Stimulated activated CD8-positive, alpha-beta memory T cell treated with anti-CD3 and anti-CD28 coated beads, Interleukin-7, amount 100 ng/mL, for 1 hour (primary cell): ENCODE measurements at places on chromosomes 4 and X.

- no peak for DNase-seq
Observed at GRCh38 chr4:120869613-120870278, 52.8 kb downstream of the PRDM5 start.

DNA sequence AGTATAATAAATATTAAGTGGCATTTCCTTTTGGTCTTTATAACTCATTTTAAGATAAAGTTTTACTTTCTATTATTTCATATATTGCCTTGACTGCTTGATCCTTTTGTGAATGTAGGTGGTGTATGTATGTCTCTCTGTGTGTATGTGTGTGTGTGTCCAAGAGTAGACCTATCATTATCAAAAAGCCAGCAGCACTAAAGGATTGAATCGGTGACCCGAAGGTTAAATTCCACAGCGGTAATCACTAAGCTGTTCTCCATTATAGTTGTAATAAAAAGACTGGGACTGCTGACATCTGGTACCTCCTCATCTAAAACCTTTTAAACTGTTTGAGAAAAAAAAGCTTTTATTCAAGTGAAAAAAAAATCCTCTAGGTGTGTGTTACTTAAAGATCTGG is 1014.8 kb downstream of the PCDH7 start:
- DNase-seq: no peak

DNA sequence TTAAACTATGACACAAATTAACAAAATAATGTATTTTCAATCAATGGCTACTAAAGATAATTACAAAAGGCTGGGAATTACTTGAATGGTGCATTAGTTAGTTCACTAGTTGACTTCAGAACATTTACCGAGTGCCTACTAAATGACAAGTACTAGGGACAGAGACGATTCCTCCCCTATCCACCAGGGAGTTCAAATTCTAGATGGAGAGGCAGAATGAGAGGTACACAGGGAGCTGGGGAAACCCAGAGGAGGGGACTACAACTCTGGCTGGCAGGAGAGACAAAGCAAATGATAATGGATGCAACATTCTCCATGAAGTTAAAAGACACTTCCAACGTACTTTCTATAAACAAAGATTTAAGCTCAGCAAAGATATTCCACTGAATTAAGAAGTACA is 43.1 kb upstream of the MCF2 start:
- no peak for DNase-seq

DNA sequence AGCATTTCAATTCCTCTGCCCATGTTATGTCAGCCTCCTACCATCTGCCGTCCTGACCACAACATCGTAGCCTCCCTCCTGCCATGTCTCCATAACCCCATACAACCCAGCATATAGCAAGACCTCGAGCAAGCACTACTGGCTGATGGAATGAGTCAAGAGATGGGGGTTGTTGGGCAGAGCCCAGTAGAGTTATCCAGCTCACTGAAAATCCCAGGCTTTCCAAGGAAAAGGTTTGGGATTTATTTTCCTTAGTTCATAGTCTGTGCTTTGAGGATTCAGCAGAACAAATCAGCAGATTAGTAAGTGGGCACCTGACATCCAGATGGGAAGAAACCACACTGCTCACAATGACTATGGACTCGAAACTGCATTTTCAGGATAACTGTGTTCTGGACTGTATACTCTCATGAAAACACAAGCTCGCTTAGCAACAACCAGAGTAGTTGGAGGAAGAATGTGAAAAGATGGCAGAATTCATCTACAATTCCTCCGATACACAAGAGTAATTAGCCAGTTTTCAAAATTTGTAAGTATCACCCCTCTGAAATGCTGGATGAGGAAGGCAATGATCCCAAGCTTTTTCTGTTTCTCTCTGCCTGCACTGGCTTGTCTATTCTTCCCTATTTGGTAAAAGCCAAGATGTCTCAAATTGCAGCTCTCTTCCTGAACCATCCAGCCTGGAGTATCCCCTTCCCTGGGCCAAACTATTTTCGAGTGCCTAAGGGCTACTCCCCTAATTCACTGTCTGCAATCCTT is 186.2 kb upstream of the TBL1X start:
- DNase-seq: no peak

DNA sequence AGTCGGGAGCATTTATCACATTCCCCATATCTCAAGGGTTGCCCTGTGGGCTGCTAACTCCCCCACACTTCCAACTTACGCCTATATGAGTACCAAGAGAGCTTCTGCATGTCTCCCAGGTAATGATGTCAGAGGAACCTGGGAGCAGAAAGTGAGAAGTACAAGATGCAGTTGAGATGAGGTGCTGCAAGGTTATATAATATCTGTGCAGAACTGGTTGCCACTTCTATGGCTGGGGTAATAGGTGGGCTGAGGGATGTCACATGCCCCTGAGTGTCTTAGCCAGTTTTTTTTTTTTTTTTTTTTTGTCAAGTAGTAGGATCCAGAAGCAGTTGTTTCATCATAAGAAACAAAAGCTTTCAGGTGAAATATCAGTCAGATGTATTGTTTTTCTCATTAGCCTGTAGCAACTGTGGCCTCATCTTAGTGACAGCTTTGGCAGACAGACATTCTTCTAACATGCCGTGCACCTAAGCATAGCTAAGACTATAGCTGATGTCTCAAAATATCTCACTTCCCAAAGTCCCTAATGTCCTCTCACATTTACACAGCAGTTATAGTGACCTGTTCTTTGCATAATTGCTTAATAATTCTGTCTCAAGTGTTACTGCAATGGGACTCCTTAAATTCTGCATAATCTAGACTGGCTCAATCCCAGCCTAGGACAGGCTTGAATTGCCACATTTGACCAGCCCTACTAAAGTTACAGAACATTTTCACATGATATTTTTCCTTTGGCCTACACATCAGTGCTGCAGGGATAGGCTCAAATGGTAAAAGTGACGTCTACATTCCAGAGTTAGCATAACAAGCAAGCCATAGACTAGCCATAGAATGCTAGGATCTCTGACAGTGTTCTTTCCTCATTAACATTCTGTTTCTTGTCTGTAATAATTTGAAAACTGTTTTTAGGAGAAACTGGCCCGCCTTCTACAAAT is 17.9 kb upstream of the MAOB start:
- DNase-seq: no peak

GRCh38 chrX:69074726-69075125 is 90.5 kb downstream of the PJA1 start:
- DNase-seq: no peak

- DNase-seq: no peak
Observed at GRCh38 chr4:152810715-152811287, 31.0 kb downstream of the ARFIP1 start.

DNA sequence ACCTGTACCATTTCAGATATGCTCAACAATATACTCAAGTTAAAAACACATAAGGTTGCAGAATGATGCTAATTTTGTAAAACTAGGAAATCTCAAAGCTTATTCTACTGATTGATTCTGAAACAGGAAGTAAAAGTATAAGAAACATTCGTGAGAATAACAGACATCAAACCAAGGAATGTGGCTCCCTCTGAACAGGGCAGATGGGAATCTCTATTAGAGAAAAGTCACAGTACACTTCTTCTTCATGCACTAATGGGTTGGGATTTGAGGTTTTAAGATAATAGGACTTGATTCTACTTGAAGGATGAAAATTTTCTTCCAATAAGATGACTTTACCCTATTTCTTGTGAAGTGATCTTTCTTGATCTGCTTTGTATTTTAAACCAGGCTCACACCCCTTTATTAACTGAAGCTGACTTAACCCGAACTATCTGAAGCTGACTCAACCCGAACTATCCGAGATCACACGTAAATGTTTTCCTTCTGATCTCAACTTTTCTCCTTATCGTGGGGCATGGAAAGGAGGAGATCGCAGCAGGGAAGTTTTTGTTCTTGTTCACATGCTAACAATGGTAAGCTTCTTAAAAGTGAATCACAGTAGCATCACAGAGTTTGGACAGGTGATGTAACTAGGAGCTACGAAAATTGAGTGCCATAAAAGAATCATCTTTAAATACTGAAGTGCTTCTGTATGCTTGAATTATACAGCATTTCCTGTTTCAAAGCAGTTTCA is 363.1 kb upstream of the ZFP42 start:
- DNase-seq: no peak

DNA sequence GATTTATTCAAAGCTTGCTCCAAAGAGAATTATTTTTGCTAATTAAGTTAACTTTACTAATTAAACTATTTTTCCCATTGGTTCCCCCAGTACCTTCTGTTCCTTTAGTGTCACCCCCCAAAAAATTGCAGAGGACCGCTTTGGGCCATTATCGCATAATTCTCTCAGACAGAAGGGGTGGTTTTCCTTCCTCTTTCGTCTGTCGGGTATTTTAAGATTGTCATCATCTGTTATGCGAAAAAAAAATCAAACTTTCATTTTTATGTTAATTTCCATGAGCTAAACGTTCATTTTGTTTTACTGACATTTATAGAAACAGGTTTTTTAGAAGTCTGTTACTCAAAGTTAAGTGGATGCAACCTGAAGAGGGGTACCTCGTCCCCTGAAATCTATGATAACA is 76.2 kb upstream of the DDX3X start:
- DNase-seq: no peak

GRCh38 chr4:29541757-29542156 is 1178.4 kb upstream of the PCDH7 start:
- no peak for DNase-seq

GRCh38 chr4:100504086-100504874 is 13.5 kb downstream of the EMCN start:
- DNase-seq: no peak
